ENCODE measurements at places on chromosomes 13 and 19. TPM values are rescaled to one million over a fixed set of nuclear protein-coding genes. Genes with fewer than 3 reads are reported as not detected.

- DNase-seq, result no peak
Observed at GRCh38 chr19:10983026-10983425, 22.2 kb downstream of the SMARCA4 start.

GRCh38 chr19:18845961-18846360 lies 14.2 kb downstream of the UPF1 start:
- DNase-seq, result no peak

GRCh38 chr19:11092181-11092538 lies 2.9 kb downstream of the LDLR start:
- no peak for DNase-seq

GRCh38 chr19:35642798-35643254 lies 1.3 kb downstream of the ETV2 start:
- DNase-seq, result no peak

GRCh38 chr13:111883571-111884343 lies 183.2 kb upstream of the SOX1 start:
- DNase-seq, result peak; percentile 2

- no peak for DNase-seq
Observed at GRCh38 chr19:48678201-48678600, 5.4 kb upstream of the NTN5 start.

GRCh38 chr19:38323291-38323690 lies 3.6 kb downstream of the KCNK6 start:
- no peak for DNase-seq

DNA sequence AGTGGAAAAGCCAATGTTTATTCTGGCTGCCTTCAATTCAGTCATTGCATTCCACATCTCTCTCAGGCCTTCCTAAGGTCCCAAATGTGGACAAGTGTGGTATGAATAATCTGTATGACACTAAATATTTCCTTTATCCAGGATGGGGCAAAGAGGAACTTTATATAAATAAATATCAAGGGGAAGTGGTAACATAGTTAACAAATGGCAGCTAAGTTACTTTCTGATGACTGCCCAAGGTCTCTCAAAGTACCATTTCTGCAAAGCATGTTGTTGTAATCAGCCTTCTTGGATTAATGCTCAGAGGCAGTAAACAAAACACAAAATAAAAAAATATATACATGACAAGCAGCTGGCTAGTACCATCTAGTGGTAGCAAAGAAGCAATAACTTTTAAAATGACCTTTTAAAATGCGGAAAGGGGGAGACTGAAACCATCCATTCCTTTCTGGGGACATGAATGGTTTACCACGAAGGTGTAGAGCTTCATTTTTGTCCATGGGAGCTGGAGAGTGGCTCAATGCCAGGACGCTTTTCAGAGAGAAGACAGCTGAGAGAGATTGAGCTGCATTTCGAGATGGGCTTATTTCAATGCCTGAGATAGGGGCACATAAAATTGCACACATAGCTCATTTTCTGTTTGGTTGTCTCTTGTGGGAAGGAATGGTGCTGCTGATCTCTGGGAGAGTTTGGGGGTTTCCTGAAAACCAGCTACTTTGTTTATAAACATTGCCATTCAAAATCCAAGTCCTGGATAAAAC lies 259.2 kb downstream of the RFC3 start:
- DNase-seq, result no peak

DNA sequence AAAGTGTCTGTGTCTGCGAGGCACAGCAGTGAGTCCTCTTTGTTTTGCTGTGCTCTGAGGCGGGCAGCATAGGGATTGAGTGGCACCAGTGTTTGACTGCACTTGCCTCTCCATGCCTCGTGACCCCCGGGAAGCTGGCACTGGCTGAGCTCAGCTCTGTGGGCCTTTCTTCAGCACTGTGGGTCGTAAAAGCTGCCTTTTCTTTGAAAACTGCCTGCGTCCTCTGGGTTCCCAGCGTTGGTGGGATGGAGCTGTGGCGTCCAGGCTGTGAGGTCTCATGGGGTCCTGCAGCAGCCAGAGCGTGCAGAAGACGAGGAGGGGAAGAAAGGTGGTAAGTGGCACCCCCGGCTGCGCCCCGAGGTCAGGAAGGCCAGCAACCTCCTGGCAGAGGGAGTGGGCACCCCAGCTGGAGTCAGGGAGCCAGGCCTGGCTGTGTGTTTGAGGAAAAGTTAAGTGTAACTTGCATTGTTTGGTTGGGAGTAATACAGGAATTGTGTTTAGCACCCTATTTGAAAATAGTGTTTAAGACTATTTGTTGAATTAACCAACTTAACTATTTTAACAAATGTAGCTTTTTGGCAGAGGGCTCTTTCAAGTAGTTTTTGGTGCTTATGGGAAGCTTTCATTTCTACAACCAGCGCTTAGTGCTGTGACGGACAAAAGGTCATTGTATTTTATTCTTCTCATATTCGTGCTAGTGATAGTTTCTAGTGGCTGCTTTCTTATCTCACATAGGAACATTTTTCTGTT lies 79.3 kb upstream of the TEX29 start:
- no peak for DNase-seq

- DNase-seq, result peak; percentile 41
Observed at GRCh38 chr19:4015705-4016402, 8.3 kb downstream of the PIAS4 start.

DNA sequence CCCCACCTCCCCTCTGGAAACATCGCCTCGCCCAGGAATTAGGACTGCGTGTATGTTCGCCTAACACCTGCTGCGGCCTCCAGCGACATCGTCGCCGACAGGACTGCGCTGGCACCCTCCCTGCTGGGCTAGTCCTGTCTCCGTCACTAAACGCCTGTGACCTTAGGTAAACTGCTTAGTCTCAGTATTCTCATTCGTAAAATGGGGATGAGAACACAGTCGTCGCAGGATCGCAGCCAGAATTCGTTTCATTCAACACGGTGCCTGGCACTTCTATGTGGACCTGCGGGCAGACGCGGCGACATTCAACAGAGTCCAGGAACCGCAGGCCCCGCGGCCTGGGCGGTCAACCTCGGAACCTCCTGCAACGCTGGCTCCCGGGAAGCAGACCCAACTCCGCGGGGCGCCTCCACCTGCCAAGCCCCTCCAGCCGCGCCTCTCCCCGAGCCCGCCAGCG lies 485 bp downstream of the CRYL1 start:
- DNase-seq, result peak; percentile 16

- no peak for DNase-seq
Observed at GRCh38 chr13:85216576-85216975, 582.6 kb downstream of the SLITRK6 start.

GRCh38 chr19:55614711-55615542 lies 9.4 kb downstream of the ZNF784 start:
- no peak for DNase-seq

DNA sequence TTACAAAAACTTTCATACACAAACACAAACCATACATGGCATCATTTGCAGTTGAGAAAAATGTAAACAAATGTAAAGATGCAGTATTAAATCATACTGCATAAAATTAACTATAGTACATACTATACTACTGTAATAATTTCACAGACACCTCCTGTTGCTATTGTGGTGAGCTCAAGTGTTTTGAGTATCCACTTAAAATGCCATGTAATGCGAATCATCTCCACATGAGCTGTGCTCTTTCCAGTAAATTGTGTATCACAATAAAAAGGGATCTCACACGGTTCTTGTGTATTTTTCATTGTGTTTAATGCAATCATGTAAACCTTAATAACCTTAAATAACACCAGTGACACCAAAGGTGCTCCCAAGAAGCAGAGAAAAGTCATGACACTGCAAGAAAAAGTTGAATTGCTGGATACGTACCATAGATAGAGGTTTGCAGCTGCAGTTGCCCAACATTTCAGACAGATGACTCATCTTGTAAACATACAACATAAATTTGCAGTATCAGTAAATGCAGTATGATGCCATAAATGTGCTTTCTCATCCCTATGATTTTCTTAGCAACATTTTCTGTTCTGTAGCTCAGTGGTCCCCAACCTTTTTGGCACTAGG lies 166.6 kb downstream of the RAP2A start:
- no peak for DNase-seq

GRCh38 chr19:38671654-38672053 lies 24.2 kb downstream of the ACTN4 start:
- no peak for DNase-seq

GRCh38 chr13:44234566-44234965 lies 139.1 kb upstream of the SERP2 start:
- no peak for DNase-seq

DNA sequence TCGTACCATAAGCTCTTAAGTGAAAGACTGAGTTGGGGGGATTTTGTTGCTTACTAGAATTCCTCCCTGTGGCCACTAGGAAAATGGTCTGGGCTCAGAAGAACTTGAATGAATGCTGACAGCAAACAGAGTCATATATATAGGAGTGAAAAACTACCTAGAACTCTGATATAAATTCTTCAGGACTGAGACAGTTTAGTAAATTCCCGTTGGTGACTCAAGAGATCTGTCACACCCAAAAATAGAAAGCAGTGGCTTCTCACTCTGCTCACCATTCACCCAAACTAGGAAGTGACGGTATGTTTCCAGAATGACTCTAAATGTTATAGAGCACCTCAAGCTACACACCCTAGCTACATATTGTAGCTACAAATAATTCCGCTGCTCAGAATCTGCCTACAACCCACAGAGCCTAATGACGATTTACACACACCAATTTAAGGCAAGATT lies 116.2 kb downstream of the TBC1D4 start:
- no peak for DNase-seq

DNA sequence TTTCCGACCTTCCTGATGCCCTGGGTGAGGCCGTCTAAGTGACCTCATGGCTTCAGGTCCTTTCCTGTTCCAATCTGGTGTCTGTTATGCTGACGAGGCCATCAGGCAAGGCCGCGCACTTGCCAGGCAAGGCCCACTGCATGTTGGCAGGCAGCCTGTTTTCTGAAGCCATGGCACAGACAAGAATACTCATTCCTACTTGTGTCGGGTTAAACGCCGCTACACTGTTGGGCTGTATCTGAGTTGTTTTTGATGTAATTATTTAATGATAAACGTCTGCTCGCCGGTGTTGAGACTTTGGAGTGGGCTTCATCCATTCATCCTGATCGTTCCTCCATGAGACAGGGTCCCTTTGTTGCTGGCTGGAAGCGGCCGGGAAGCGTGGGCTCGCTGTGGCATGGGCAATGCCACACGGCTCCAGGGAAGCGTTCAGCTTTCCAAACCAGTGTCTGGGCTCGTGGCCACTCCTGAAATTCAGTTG lies 92.1 kb downstream of the ATP11A start:
- no peak for DNase-seq

GRCh38 chr19:821825-822503 lies at the start of gene PLPPR3:
Gene PLPPR3, minus strand, starts transcription at chr19:821955. Its CDS starts 396 bp downstream, at chr19:821559.
- DNase-seq, result no peak

GRCh38 chr19:39428283-39429112 lies 7.3 kb downstream of the RPS16 start:
- DNase-seq, result no peak

GRCh38 chr13:113816946-113817859 lies 46.7 kb downstream of the GAS6 start:
- peak; percentile 88 for DNase-seq

GRCh38 chr13:53782488-53782961 lies 753.9 kb downstream of the OLFM4 start:
- peak; percentile 46 for DNase-seq

- no peak for DNase-seq
Observed at GRCh38 chr13:79871594-79871993, 390.6 kb downstream of the NDFIP2 start.

NKG7 gene
- total RNA-seq, result 1.8 TPM

UHRF1 gene
- total RNA-seq, result 5.3 TPM

NAT14 gene
- total RNA-seq, result 19.8 TPM

B3GNT8 gene
- total RNA-seq, result 11.6 TPM

RFXAP gene
- 4.3 TPM for total RNA-seq

UBE2L5 gene
- total RNA-seq, result 5.2 TPM

Data from prostate gland (tissue), 2 donors.